ENCODE measurements at places on chromosomes 7 and 10. TPM values are rescaled to one million over a fixed set of nuclear protein-coding genes. Genes with fewer than 3 reads are reported as not detected.

FAM237B gene
- polyA plus RNA-seq = not detected

PMS2 gene
- polyA plus RNA-seq = 6.2 TPM

DNA sequence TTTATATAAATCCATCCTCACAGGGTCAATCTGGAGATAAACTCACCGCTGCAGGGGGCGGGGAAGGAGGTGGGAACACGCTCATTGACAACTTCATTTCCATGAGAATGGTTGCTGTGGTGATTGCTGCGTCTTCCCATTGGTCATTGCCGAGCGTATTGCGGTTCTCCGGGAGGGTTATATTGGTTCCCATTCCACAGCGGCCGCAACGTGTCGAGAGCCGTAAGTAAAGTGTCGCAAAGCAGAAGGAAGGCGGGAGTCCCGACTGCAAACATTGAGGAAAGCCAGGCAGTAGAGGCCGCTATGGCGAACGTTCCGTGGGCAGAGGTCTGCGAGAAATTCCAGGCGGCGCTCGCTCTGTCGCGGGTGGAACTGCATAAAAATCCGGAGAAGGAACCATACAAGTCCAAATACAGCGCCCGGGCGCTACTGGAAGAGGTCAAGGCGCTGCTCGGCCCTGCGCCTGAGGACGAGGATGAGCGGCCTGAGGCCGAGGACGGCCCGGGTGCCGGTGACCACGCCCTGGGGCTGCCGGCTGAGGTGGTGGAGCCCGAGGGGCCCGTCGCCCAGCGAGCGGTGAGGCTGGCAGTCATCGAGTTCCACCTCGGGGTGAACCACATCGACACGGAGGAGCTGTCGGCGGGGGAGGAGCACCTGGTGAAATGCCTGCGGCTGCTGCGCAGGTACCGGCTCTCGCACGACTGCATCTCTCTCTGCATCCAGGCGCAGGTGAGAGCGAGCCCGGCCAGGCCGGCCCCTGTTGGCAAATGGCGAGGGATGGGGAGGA, at the start of gene KIFBP:
TSS of gene KIFBP (plus strand) at position 274 of the 787 bp plus-strand sequence. CDS start at position 304, 30 bp downstream.
- H3K4me1 ChIP-seq = peaks cover 38% of the 10 kb centered on the region
- peak within 1 kb of the TSS; percentile 67 for H3K27ac ChIP-seq
- peak; percentile 95 for DNase-seq
- no peaks in the 10 kb centered on the region for H3K27me3 ChIP-seq

- no peak overlapping the region for H3K27ac ChIP-seq
- no peaks in the 10 kb centered on the region for H3K4me1 ChIP-seq
- H3K27me3 ChIP-seq = peaks cover 17% of the 10 kb centered on the region
- no peaks in the 10 kb centered on the region for H3K36me3 ChIP-seq
These were observed 12.1 kb upstream of the ATP6V0E2 start for GRCh38 chr7:149861728-149862045.

DNA sequence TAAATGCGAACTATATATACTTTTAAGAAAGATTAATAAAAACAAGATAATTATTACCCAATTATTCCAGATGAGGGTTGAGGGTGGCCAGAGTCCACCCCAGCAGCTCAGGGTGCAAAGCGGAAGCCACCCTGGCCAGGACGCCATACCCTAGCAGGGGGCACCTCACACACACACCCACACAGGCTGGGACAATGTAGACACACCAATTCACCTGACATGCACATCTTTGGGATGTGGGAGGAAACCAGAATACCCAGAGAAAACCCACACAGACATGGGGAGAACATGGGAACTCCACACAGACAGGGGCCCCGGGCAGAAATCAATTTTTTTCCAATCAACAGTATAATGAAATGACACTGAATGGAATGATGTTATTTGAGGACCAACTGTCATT, 86.0 kb downstream of the RTKN2 start:
- no peak overlapping the region for H3K4me3 ChIP-seq
- no peak overlapping the region for H3K27ac ChIP-seq
- DNase-seq = no peak
- no peaks in the 10 kb centered on the region for H3K27me3 ChIP-seq
- H3K36me3 ChIP-seq = no peaks in the 10 kb centered on the region

DNA sequence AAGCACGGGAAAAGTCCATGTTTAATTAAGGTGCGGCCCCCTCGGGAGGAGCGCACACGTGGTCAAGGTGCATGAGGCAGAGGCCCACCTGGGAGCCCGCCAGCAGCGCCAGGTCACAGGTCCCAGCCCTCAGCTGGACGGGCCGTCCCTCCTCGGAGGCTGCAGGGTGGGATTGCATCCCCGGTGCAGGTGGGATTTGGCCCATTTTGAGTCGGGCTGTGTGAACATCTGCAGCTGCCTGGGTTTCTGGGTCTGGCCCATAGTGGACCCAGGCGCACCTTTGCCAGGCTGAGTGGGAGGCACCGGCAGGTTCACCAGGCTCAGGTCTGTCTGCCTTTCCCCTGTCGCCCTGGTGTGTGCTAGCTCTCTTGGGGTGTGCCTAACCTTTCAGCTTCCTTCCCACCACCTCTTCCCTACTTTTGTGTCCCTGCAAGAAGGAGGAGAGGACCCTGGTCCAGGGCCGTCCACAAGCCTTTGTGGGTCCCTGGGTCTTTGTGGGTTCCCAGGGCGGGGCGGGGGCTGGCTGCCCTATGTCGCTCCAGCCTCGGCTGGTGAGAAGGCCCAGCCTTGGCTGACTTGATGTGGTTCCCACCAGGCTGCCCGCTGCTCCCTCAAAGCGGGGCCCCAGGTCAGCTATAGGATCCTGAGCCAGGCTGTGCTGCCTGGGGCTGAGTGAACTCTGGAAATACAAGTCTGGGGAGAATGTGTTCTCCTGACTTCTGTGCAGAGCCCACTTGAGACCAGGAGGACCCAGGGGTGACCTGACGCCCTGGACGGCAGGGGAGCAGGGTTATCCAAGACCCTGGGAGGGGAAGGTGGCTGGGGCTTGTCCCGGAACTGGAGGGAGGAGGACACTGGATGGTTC, 186.7 kb upstream of the SHH start:
- H3K27ac ChIP-seq = no peak overlapping the region
- H3K4me3 ChIP-seq = no peak overlapping the region
- no peaks in the 10 kb centered on the region for H3K36me3 ChIP-seq
- H3K4me1 ChIP-seq = peaks cover 11% of the 10 kb centered on the region
- no peak for DNase-seq

DNA sequence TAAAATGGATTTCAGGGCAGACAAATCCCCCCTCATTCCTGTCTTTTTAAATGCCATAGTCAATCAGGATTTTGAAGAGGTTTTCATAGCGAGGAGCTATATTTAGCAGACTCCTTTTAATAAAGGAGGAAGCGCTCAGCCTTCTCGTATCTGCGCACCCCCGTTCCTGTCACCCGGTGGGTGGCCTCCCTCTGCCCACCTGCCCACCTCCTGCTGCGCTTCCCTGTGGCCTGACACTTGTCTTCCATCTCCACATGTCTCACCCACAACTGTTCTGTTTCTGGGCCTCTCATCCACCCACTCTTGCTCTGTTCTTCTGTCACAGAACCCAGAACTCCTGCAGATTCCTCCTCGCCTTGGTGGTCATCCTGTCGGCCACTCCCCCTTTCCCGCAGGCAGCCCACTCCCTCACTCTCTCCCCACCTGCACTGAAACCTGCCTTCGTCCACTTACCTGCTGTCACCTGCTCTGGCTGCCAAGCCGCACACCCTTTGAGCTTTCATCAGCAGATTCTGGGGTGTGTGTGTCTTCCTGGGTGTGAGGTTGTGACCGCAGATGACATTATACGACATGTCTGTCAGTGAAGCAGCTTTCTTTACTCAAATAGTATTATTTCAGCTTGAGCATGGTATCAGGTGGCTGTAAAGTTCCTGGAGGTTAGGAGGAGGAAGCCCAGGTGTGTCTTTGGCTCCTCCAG, 163.5 kb upstream of the AGK start:
- H3K4me3 ChIP-seq = no peak overlapping the region
- H3K36me3 ChIP-seq = no peaks in the 10 kb centered on the region

GRCh38 chr10:116056445-116057293, 216.3 kb downstream of the GFRA1 start:
- no peak overlapping the region for H3K4me3 ChIP-seq
- no peaks in the 10 kb centered on the region for H3K36me3 ChIP-seq
- H3K27me3 ChIP-seq = no peaks in the 10 kb centered on the region
- peaks cover 36% of the 10 kb centered on the region for H3K4me1 ChIP-seq
- peak; percentile 94 for DNase-seq
- peak overlapping the region; percentile 60 for H3K27ac ChIP-seq

- DNase-seq = no peak
- no peaks in the 10 kb centered on the region for H3K4me1 ChIP-seq
- no peaks in the 10 kb centered on the region for H3K36me3 ChIP-seq
- no peak overlapping the region for H3K4me3 ChIP-seq
- no peak overlapping the region for H3K27ac ChIP-seq
These were observed 56.5 kb downstream of the EXOC4 start for GRCh38 chr7:133309333-133309732.

GRCh38 chr10:79054203-79055099, 14.3 kb upstream of the ZMIZ1 start:
- H3K27ac ChIP-seq = no peak overlapping the region
- H3K27me3 ChIP-seq = no peaks in the 10 kb centered on the region
- H3K4me1 ChIP-seq = peaks cover 86% of the 10 kb centered on the region
- DNase-seq = peak; percentile 35
- H3K4me3 ChIP-seq = no peak overlapping the region

- DNase-seq = no peak
- H3K36me3 ChIP-seq = peaks cover 30% of the 10 kb centered on the region
- no peaks in the 10 kb centered on the region for H3K27me3 ChIP-seq
- H3K4me3 ChIP-seq = no peak overlapping the region
These were observed 68.3 kb downstream of the HIPK2 start for GRCh38 chr7:139709485-139709884.

DNA sequence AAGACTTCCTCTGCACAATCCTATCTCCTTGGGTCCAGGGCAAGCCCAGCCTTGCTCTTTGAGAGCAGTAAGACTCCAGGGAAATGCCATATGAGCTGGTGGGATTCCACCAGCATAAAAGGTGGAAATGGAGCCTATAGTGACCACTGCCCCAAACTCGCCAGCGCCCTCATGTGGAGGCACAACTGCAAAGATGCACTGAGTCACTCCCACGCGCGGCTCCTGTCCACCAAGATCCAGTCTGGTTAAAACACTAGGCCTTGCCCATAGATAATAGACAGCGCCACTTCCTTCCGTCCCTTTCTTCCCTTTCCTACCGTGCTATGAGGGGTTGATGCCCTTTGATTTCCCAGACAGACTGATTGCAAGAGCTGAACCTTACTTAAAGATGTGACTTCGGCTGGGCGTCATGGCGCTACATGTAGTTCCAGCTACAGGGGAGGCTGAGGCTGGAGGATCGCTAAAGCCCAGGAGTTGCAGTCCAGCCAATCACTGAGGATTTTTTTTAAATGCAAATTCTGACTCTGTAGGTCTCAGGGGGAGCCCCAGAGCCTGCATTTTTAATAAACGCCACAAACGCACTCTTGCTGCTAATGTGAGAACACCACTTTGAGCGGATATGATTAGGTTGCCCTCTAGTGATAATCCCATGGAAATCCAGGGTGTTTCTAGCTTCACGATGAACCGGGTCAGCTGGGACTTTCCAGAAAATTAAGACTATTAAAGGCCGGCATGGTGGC, 136.5 kb downstream of the EPC1 start:
- no peak overlapping the region for H3K4me3 ChIP-seq
- H3K4me1 ChIP-seq = peaks cover 29% of the 10 kb centered on the region
- H3K27me3 ChIP-seq = no peaks in the 10 kb centered on the region
- H3K27ac ChIP-seq = no peak overlapping the region
